CD4-positive, alpha-beta memory T cell (primary cell): ENCODE measurements at places on chromosomes 16 and 17. TPM values are rescaled to one million over a fixed set of nuclear protein-coding genes. Genes with fewer than 3 reads are reported as not detected.

The MYH1 gene
- total RNA-seq, result not detected

The TMEM235 gene
- total RNA-seq, result not detected

The RMI2 gene
- 1.5 TPM for total RNA-seq

The SMTNL2 gene
- not detected for total RNA-seq

The SLC9A5 gene
- total RNA-seq, result 2.1 TPM

The FOXL1 gene
- total RNA-seq, result not detected

The RAP1GAP2 gene
- 9.9 TPM for total RNA-seq

The ZNF287 gene
- total RNA-seq, result 17.9 TPM

The CDH3 gene
- total RNA-seq, result 0.47 TPM

The BEAN1 gene
- not detected for total RNA-seq

The ARL17B gene
- 39.0 TPM for total RNA-seq

The PRRT2 gene
- total RNA-seq, result 6.3 TPM

The CTRB2 gene
- not detected for total RNA-seq

The TP53TG3 gene
- total RNA-seq, result not detected

The TERB1 gene
- total RNA-seq, result 1.1 TPM

The TBC1D3L gene
- total RNA-seq, result 35.8 TPM

The TBX4 gene
- not detected for total RNA-seq

The SMURF2 gene
- total RNA-seq, result 35.0 TPM

The NPW gene
- total RNA-seq, result not detected

The WNK4 gene
- 0.14 TPM for total RNA-seq

The TPSG1 gene
- not detected for total RNA-seq

The OTOP2 gene
- total RNA-seq, result not detected

The CCL1 gene
- total RNA-seq, result not detected

The CCL16 gene
- not detected for total RNA-seq

The NCBP3 gene
- 48.5 TPM for total RNA-seq

The GINS2 gene
- 1.4 TPM for total RNA-seq

The RAB26 gene
- total RNA-seq, result 0.44 TPM

The KRTAP9-4 gene
- total RNA-seq, result not detected

The PIGQ gene
- 61.4 TPM for total RNA-seq

The SYNGR3 gene
- 1.6 TPM for total RNA-seq

The ZPBP2 gene
- 0.35 TPM for total RNA-seq

The ASIC2 gene
- total RNA-seq, result not detected

The KRTAP4-4 gene
- not detected for total RNA-seq

The ZNF75A gene
- total RNA-seq, result 82.7 TPM

The COPRS gene
- total RNA-seq, result 3.3 TPM

The SRCIN1 gene
- 0.28 TPM for total RNA-seq
